Chondrocyte (in vitro differentiated cells): ENCODE measurements at places on chromosomes 12 and 14. TPM values are rescaled to one million over a fixed set of nuclear protein-coding genes. Genes with fewer than 3 reads are reported as not detected.
A peak's percentile ranks its signal among the peaks of the same experiment; 100 is the strongest.

- H3K4me3 ChIP-seq: no peak overlapping the region
- DNase-seq: no peak
- H3K36me3 ChIP-seq: peaks cover 33% of the 10 kb centered on the region
Measured at GRCh38 chr14:67646131-67646530, 26.4 kb downstream of the ARG2 start.

DNA sequence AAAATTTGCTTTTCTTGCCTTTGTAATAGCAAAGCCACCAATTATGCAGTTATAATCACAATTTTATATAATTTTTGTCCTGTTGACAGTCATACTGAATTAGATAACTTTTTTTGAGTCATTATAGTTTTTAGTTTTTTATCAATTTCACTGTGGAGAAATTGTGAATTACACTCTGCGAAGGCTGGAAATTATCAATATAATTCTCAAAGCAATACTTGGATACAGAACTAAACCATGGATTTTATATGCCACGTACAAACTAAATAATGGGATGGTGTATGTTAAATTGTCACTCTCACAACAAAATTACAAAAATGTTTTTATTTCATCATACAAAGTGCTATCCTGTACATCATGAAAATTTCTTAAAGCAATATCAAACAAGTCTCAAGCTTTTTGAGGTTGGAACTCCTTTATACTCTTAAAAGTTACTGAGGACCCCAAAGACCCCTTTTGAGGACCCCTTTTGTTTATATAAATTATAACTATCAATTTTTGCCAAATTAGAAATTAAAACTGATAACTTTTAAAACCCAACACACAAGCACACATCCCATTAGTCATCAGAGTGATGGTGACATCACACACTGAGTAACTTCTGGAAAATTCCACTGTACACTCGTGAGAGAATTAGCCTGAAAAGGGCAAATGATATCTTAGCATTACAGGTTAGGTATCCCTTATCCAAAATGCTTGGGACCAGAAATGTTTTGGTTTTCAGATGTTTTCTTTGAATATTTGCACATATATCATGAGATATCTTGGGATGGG lies 19.8 kb upstream of the AQP2 start:
- no peak overlapping the region for H3K4me3 ChIP-seq
- H3K27me3 ChIP-seq: no peaks in the 10 kb centered on the region
- no peak for DNase-seq
- H3K4me1 ChIP-seq: peaks cover 13% of the 10 kb centered on the region

GRCh38 chr12:109951136-109951535 lies 45.0 kb downstream of the GIT2 start:
- no peaks in the 10 kb centered on the region for H3K27me3 ChIP-seq
- H3K4me1 ChIP-seq: peaks cover 73% of the 10 kb centered on the region
- H3K27ac ChIP-seq: peak overlapping the region; percentile 96
- DNase-seq: no peak

DNA sequence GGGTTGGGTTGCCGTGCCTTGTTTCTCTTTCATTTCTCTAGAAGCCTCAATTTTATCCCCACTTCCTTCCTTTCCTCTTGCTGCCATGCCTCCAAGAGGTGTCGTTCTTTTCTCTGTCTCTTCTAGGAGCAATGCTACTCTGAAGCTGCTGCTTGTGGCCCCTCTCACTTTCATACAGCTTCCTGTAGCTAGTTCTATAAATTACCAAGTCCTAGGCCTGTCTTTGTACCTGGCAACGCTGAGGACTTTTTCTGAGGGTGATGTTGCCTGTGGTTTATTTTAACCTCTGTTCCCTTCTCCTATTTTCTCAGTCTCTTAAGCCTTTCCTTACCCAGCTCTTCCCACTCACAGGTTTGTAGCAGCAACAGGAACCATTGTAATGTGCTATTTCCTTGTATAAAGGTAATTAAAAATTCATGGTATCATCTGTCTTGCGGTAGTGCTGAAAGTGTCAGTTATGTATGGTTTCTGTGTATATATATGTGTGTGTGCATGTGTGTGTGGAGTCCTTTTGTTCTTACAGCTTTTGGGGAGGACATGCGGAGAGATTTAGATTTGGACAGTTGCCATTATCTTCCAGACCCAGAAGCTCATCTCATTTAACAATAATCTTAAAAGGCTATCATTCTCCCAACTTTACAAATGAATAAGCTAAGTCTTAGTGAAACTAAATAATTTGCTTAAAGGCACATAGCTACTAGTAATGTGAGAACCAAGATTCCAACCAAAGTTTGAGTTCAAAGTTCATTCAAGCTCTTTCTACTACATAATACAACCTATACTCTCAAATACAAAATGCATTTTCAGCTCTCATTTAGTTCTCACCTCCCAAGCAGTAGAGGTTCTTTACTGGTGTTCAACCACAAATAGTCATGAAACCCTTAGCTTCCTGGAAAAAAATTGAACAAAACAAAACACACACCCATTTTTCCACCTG lies 43.8 kb downstream of the DDHD1 start:
- H3K27me3 ChIP-seq: no peaks in the 10 kb centered on the region
- peaks cover 8% of the 10 kb centered on the region for H3K36me3 ChIP-seq
- no peak overlapping the region for H3K27ac ChIP-seq
- no peak for DNase-seq
- no peak overlapping the region for H3K4me3 ChIP-seq

- H3K4me1 ChIP-seq: no peaks in the 10 kb centered on the region
- H3K4me3 ChIP-seq: no peak overlapping the region
- H3K27ac ChIP-seq: no peak overlapping the region
- no peak for DNase-seq
- H3K36me3 ChIP-seq: peaks cover 3% of the 10 kb centered on the region
Measured at GRCh38 chr12:68939505-68939904, 6.5 kb upstream of the CPM start.

Gene FGF6
- total RNA-seq: not detected in 3 replicates

GRCh38 chr12:14263742-14264141 lies 101.7 kb upstream of the ATF7IP start:
- peaks cover 5% of the 10 kb centered on the region for H3K36me3 ChIP-seq
- no peak for DNase-seq
- no peaks in the 10 kb centered on the region for H3K27me3 ChIP-seq
- no peak overlapping the region for H3K27ac ChIP-seq

DNA sequence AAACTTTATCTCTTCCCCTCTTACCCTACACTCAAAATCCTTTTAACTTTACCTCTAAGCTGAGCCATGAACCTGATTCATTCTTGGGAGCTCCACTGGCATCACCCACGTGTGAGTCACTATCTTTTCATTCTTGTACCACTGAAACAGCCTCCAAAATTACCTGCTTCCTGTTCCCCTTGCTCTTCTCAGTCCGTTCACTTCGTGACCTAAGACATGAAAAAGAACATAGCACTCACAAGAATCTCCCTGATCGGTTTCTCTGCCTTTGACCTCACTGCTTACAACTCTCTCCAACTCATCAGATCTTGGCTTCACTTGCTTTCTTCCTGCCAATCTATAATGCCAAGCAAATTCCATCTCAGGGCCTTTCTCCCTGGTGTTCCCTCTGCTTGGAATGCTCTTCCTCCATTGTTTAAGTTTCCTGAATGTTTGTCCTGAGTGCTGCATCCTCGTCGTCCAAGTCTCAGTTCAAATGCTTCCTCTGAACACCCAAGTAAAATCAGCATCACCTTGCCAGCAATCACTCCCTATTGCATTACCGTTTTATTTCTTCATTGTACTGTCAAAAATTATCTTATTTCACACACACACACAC lies 9.2 kb downstream of the GLIPR1 start:
- H3K36me3 ChIP-seq: peaks cover 14% of the 10 kb centered on the region
- H3K4me3 ChIP-seq: no peak overlapping the region
- peak overlapping the region; percentile 50 for H3K27ac ChIP-seq
- H3K27me3 ChIP-seq: no peaks in the 10 kb centered on the region
- peaks cover 28% of the 10 kb centered on the region for H3K4me1 ChIP-seq
- no peak for DNase-seq

DNA sequence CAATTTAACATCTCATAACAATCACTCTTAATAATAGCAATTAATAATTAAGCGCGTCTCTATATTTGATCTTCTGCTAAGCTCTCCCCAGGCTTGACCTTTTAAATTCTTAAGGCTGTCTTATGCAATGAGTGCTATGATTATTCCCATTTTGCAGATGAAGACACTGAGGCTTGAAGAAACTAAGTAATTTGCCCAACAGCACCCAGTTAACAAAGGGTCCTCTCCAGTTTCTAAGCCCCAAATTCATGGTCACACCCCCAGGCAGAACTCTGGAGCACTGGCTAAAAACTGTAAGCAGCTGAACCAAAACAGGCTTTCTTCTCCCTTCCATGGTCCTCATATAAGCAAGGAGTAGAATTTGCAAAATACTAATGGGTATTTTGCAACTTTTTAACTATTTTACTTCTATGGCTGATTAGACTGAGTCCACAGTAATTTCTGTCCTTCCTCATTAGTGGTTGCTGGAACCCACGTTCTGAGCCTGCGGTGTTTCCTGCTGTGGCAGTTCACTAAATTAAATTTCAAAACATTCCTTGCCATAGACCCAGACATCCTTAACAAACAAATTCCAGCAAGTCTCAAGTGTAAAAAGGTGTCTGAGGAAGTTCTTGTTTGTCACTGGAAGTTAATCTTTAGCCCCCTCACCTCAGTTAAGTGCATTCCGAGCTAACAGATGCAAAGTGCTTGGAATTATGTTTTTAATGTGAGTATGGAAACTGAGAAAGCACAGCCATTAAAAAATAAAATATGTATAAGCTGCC lies 76.5 kb downstream of the TMEM132D start:
- no peak overlapping the region for H3K4me3 ChIP-seq
- no peaks in the 10 kb centered on the region for H3K36me3 ChIP-seq
- H3K4me1 ChIP-seq: no peaks in the 10 kb centered on the region
- H3K27ac ChIP-seq: no peak overlapping the region

- no peaks in the 10 kb centered on the region for H3K36me3 ChIP-seq
- no peak within 1 kb of the TSS for H3K27ac ChIP-seq
- peak within 1 kb of the TSS; percentile 9 for H3K4me3 ChIP-seq
- no peak for DNase-seq
- H3K4me1 ChIP-seq: no peaks in the 10 kb centered on the region
- H3K27me3 ChIP-seq: peaks cover 38% of the 10 kb centered on the region
Measured at GRCh38 chr12:113135178-113136127, at the start of gene RASAL1. RASAL1 (minus strand) TSS chr12:113135761; CDS start chr12:113135462, 299 bp downstream.

GRCh38 chr12:118307069-118307954 lies 65.4 kb downstream of the TAOK3 start:
- no peaks in the 10 kb centered on the region for H3K36me3 ChIP-seq
- peak overlapping the region; percentile 65 for H3K4me3 ChIP-seq
- peaks cover 22% of the 10 kb centered on the region for H3K4me1 ChIP-seq
- peak overlapping the region; percentile 91 for H3K27ac ChIP-seq
- no peak for DNase-seq

- peak overlapping the region; percentile 85 for H3K4me3 ChIP-seq
- peak overlapping the region; percentile 60 for H3K27ac ChIP-seq
- no peaks in the 10 kb centered on the region for H3K36me3 ChIP-seq
Measured at GRCh38 chr14:80942191-80942600, 658 bp upstream of the CEP128 start.

DNA sequence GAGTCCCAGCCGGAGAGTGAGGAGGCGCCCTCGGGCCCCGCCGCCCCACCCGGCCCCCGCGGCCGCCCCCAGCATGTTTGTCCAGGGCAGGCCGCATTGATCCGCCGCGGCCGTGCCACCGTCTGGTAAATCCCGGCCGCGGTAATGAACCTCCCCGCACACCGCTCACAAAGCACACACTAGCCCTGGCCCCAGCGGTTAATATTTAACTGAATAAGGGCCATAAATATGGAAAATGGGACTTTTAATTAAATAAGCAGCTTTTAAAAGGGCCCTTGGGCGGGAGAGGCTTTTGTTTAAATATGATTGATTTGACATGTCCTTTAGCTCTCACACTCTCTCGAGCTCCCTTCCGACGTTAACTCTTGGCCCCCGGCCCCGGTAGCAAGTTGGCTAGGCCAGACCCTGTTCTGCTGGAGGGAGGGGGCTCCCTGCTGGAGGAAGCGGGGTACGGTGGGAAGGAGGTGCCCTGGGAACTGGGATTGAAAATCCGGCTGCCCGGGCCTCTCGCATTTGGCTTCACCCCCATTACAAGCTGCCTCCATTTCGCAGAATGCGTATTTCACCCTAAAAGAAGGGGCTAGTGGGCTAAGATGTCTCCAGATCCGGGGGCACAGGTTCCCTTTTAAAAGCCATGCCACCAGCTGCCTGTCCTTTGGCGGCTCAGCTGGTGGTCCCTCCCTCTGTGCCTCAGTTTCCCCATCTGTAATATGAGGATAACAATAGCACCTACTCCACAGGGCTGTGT lies 199.8 kb downstream of the RBM19 start:
- DNase-seq: no peak
- H3K4me3 ChIP-seq: no peak overlapping the region
- H3K36me3 ChIP-seq: no peaks in the 10 kb centered on the region
- H3K27me3 ChIP-seq: peaks cover 26% of the 10 kb centered on the region
- peaks cover 12% of the 10 kb centered on the region for H3K4me1 ChIP-seq
- no peak overlapping the region for H3K27ac ChIP-seq

Gene EEF1AKMT3
- 13.0 to 14.8 TPM (median 13.6 TPM) in 3 replicates for total RNA-seq

- no peak overlapping the region for H3K27ac ChIP-seq
- DNase-seq: no peak
- no peaks in the 10 kb centered on the region for H3K27me3 ChIP-seq
- H3K36me3 ChIP-seq: peaks cover 2% of the 10 kb centered on the region
- peaks cover 20% of the 10 kb centered on the region for H3K4me1 ChIP-seq
Measured at GRCh38 chr14:100644784-100645183, 57.6 kb upstream of the BEGAIN start.

Gene MED6
- total RNA-seq: 26.5 to 31.7 TPM (median 27.5 TPM) in 3 replicates

Gene OVCH1
- 0.20 to 0.89 TPM (median 0.72 TPM) in 3 replicates for total RNA-seq

DNA sequence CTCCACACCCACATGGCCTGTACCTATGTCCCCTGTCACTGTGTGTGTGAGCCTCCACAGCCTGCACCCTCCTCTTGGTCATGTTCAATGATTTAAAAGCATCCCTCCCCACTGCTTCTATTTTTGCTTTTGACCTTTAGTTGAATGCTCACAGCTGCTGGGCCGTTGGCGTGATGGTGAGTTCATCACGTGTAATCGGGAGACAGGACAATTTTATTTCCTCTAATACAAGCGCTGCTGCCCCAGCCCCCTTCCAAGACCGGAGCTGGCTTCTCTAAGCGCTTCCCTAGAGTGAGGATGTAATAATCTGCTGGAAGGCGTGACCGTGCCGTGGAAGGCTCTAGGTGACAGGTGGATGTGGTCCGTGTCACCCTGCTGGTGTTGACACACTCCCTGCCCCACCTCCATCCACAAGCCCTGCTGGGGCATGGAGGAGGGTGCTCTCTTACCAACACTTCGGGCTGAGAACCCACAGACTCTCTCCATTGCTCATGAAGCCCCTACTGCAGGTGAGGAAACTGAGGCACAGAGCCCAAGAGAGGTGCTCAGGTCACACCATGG lies 25.4 kb downstream of the CCDC85C start:
- no peaks in the 10 kb centered on the region for H3K27me3 ChIP-seq
- no peak overlapping the region for H3K27ac ChIP-seq
- H3K36me3 ChIP-seq: no peaks in the 10 kb centered on the region
- no peak for DNase-seq
- peaks cover 62% of the 10 kb centered on the region for H3K4me1 ChIP-seq
- H3K4me3 ChIP-seq: no peak overlapping the region

GRCh38 chr12:53173085-53173715 lies 7.3 kb upstream of the ZNF740 start:
- peaks cover 15% of the 10 kb centered on the region for H3K4me1 ChIP-seq
- H3K27me3 ChIP-seq: no peaks in the 10 kb centered on the region

Gene FITM1
- 0.27 TPM in 1 of 3 replicates, not detected in the others for total RNA-seq

Gene KRT72
- total RNA-seq: not detected in 3 replicates
